SK-N-SH (cell line): ENCODE measurements at places on chromosomes 5 and 9. TPM values are rescaled to one million over a fixed set of nuclear protein-coding genes. Genes with fewer than 3 reads are reported as not detected.

DNA sequence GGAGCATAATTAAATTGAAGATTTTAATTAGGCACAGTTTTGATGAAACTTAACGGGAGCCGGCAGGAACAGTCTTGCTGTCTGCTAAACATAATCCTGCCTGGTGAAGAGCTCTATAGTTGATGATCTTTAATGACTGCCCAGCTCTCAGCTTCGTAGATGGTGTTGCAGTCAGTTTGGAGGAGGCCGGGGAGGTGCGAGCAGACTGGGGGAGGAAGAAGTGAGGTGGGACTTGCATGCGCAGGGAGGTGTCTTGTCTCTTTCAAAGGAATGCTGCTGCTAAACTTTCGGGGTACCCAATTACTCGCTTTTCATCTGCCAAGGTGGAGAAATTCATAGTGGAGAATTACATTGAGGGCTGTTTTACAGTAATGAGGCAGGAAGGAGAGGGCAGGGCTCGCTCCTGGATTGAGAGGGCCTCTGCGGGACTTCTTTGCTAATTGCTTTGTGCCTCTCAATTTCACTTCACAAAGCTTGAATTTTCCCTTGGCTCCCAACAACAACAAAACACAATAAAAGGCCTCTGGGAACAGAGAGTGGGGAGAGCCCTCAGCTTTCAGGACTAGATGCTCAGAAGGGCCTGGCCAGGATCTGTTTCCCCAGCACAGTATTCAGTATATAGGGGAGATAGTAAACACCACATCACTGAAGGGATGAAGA, 257.9 kb upstream of the ADRA1B start:
- no peak for DNase-seq

DNA sequence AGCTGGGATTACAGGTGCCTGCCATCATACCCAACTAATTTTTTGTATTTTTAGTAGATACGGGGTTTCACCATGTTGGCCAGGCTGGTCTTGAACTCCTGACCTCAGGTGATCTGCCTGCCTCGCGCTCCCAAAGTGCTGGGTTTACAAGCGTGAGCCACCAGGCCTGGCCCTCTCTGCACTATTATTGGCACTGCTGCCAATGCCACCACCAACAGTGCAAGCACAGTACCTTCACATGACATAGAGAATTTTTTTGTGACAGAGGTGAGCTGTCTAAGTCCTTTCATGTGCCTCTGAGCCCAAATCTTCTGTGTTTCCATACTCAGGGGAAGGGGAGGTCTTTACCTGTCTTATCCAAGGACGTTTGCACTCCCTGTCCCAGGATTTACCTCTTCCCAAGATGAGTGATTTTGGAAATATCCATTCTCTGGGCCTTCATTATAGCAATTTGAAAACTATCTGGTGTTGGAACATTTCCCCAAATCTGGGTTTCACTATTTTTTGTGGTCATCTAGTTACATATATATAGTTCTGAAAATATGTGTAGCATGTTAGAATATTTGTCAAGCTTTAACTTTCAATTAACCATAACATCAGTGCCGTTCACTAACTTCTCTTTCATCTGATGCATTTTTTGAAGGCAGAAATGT, 5.4 kb upstream of the CD180 start:
- no peak for DNase-seq

- no peak for DNase-seq
These were observed 3.2 kb upstream of the ARL15 start for GRCh38 chr5:54313311-54314270.

- DNase-seq: peak; percentile 49
These were observed 1767.7 kb downstream of the EFNA5 start for GRCh38 chr5:105903069-105903468.

DNA sequence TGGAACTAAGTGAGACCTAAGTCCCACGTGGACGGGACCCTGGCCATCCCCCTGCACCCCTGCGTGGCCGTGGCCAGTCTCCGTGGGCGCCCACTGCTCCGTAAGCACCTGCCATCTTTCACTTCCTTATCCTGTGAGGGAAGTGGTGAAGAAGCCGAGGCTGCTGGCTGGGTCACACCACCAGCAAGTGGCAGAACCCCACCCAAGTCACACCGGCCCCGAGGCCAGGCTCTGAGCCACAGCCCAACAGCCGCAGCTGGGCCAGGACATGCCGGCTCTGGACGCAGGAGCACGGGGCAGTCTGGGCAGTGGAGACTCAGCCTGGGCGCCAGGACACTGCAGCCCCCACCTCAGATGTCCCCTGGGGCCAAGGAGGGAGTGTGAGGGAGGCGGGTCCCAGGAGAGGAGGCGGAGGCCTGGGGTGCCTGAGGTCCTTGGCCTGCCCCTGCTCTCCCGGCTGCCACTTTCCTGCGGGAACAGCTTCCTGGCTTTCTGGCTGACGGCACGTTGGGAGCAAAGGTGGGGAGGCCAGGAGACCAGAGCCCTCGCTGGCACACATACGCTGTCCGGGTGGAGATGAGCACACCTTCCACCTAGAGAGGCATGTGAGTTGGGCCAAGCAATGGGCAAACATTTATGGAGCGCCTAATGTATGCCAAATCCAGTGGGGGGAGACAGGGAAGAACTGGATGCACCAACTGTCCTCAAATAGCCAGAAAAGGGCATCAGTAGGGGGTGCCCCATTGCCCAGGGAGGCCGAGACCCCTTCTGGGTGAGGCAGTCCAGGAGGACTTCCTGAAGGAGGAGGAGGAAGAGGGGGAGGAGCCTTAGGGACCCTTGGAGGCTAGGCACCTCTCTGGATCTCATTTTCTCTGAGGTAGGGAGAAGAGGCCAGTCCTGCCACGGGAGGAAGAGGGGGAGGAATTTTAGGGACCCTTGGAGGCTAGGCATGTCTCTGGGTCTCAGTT, 43.9 kb upstream of the EGFL7 start:
- DNase-seq: no peak

DNA sequence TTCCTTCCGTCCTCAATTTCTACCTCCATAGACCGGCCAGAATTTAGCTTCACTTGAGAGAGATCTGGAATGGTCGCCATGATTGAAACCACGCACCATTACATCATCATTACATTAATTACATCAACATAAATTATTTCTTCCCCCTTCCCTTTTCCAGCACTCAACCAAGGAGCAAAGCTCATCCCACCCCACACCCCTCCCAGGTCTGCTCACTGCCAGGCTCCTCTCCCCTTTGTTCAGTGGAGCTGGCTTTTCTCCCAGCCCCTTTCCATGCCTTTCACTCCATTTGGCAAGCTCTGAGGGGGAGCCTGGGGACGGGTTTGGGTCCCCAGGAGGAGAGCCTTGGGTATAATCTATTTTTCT, 8.4 kb downstream of the RACK1 start:
- peak; percentile 50 for DNase-seq

DNA sequence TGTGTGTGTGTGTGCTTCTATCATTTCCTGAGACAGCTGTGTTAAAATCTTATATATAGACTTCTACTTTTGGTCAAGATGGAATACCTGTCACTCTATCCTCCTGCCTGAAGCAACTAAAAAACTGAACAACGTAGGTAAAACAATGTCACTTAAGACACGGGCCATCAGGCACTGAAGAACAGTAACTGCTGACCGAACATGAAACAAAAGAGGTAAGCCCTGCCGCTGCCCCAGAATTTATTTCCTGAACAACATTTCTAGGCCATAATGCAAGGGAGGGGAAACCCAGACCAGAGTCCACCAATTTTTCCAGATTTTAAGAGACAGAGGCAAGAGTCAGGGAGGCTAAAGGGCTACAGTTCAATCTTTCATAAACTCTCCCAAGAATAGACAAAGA, 156.0 kb downstream of the CDC42SE2 start:
- no peak for DNase-seq

DNA sequence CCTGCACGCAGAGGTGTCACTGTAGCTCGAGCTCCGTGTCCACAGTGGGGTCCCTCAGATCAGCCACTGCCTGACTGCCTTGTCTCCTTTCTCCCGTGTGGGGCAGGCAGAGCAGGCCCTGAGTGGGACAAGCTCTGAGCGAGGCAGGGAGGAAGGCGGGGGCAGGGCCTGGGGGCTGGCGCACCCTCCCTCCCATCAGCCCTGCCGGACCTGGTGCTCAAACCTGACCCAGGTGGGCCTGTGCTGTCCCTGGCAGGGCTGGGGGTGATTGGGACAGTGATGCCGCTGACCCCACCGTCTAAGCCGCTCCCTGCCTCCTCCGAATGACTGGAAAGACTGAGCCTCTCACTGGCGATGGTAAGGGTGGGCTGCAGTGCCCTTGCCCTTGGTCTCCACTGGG, 60.9 kb downstream of the KCNT1 start:
- DNase-seq: no peak

DNA sequence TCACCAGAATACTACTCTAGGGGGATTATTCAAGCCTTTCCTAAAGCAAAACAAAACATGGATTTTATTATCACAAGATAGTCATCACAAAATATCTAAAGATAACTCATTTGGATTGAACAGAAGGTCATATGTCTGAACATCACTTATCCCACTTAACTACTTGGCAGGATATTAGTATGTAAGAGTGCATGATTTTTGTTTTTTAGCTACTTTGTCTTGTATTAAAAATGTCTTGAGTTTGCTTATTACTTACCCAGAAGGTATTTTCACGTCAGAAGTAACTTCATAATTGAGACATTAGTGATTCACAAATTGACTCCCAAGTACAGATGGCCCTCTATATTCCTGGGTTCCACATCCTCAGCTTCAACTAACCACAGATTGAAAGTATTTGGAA, 113.8 kb downstream of the TLE4 start:
- no peak for DNase-seq

DNA sequence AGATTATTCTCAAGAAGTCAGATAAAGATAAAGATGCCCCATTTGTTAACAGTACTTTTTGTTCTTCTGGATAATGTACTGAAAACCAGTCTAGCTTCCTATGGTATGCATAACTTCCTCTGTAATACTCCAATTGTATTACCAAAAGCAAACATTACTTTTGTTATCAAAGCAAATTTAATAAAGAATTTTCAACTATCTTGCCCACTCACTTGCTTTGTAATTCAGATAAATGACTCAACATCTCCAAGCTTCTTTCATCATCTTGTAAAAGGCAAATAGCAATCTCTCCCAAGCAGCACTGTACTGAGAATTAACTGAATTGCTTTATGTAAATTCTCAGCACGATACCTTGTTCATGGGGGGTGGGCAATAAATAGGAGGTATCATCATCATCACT, 98.3 kb downstream of the NFIB start:
- DNase-seq: no peak

DNA sequence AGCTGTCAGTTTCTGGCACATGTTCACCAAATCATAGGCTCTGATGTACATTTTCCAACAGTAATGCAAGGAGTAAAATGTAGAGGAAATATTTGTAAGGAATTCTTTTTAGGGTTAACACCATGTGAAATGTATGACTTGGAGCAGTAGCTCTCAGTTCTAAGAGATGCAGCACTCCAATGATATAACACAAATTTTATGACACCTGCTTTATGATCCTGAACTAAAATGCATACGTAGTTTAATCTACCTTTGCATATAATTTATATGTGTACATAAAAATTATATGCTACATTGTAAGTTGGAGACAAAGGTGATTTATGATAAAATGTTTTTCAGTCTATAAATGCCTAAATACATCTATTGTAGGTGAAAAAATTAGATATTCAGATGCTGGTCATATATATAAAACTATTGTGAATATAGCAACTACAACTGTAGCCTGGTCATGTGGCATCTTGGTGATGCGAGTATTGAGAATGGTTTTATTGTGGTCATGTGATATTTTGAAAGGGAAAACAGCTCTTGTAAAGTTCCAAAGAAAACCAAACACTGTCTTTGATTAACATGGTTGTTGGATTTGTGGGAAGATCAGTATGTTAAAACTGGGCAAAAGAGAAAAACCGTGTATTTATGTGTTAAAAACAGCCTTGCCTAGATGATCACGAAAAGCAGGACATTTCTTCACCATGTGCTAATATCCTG, 171.0 kb downstream of the TRIO start:
- DNase-seq: no peak

GRCh38 chr5:180411948-180412347, 58.8 kb upstream of the GFPT2 start:
- no peak for DNase-seq

GRCh38 chr9:95879591-95879990, 4.1 kb downstream of the ERCC6L2 start:
- DNase-seq: no peak

DNA sequence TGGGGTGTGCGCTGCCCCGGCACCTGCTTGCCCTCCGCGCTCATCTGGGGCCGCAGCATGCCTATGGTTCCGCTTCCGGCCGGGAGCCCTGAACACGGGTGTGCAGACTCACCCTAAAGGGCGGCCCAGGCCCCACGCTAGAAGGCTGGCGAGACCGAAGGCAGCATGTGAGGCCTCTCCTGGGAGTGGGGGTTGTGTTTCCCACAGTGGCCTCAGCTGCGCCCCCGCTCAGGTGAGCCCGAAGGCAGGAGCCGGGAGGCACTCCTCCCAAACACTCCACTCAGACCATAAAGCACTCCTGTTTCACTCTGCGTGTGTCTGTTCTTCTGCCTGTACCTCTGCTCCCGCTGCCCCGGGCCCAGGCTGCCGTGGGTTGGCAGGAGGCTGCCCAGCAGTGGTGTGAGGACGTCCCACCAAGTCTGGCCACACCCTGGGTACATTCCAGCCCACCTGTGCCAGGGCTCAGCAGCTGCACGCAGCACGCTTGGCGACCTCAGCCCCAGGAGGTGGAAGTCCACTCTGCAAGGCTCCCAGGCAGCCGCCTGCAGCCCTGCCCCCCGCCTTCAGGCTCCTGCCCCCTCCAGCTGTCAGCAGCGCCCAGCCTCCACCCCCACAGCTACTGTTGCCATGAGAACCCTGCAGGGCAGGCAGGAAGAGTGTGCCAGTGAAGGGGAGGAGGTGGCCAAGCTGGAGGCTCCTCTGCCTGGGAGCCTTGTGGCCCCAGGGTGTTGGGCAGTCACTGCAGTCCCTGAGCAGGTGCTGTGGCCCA, 1.2 kb upstream of the AJM1 start:
- peak; percentile 59 for DNase-seq

GRCh38 chr5:142244440-142244839, 80.4 kb downstream of the SPRY4 start:
- DNase-seq: no peak

GRCh38 chr5:73805449-73805848, 179.5 kb downstream of the ARHGEF28 start:
- no peak for DNase-seq

The CTXN3 gene
- not detected in 2 replicates for polyA plus RNA-seq

The MEF2C gene
- polyA plus RNA-seq: 0.93 and 1.2 TPM in 2 replicates

The DMRT3 gene
- not detected in 2 replicates for polyA plus RNA-seq

The MORN5 gene
- not detected in 2 replicates for polyA plus RNA-seq

The IFNA13 gene
- polyA plus RNA-seq: not detected in 2 replicates

The LHX6 gene
- polyA plus RNA-seq: 0.02 TPM in 1 of 2 replicates, not detected in the other

The PRR7 gene
- 12.5 and 17.1 TPM in 2 replicates for polyA plus RNA-seq

The PLPP1 gene
- polyA plus RNA-seq: 32.8 and 37.5 TPM in 2 replicates

The ZNF346 gene
- polyA plus RNA-seq: 15.1 and 19.6 TPM in 2 replicates
